ENCODE measurements at places on chromosomes 5 and 9.

DNA sequence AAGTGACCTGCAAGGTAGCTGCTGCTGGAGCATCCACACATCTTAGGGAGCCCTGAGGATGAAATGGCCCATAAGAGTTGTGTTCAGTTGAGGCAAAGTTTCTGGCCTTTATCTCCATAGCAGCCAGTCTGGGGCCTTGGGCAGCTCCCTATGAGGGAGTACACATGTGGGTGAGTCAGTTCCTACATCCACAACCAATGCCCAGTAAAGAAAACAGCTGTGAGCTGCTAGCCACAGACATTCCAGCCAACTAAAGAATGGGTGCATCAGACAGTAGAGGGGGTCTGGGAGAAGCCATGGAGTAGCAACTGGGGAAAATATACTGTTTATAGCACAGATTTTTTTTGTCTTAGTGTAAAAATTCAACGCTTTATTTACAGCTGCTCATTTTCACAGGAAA is 720.7 kb downstream of the TLE1 start:
- peak; percentile 48 for DNase-seq

- DNase-seq = peak; percentile 99
These were observed 21.1 kb upstream of the LVRN start for GRCh38 chr5:115941051-115941675.

DNA sequence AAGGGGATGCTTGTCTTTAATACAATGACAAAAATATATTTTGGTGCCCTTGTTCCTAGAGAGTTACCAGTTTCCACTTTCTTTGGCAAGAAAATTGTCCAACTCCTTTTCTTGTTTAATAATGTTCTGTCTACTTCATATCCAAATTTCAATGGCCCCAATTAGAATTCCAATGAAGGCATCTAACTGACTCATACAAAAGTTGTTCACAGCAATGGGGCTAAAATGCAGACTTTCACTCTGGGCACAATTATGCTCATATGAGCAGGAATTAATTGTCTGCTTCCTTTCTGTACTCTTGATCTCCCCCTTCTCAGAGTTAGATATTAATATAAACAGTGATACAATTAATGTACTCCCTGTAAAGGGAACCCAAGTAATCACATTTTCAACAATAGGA is 42.1 kb upstream of the ZNF622 start:
- DNase-seq = no peak

DNA sequence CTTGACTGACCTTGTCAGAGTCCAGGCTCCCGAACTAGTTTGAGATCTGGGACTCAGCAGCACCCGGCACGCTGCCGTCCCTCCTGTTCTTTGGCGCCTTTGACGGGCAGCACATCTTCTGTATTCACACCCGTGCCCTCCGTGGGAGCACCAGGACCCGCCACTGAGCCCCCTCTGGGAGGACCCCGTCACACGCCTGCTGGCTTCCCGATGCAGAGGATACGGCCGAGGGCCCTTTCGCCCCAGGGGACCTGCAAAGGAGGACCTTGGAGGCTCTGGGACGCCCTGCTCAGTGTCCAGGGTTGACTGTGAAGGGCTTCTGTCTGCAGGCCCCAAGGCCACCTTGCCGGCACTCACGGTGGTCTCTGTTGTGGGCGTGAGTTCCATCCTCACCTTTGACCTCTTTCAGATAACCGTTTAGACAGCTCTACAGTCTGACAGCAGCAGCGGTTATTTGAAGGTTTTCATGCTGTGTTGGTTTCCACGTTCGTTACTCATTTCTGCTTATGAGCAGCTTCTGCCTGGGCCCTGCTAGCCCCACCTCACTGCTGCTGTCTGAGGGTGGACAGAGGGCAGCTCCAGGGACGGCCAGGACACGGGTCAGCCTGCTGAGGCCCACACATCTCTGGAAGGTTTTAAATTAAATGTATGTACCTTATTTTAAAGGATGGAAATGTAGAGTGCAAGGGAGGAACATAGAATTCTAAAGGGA is 12.6 kb upstream of the EXOC3 start:
- no peak for DNase-seq

DNA sequence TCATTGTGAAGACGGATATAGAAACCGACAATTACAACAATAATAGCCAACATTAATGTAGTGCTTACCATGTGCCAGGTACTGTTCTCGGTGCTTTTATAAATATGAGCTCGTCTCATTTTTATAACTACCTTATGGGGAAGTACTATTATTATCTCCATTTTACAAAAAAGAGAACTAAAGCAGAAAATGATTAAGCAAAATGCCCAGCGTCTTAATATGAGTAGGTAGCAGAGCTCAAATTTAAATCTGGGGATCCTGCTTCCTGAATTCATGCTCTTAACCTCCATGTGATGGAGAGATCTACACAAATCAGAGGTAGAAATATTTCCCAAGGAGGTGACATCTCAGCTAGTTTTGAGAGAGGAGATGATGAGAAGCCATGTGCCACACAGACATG is 256.9 kb downstream of the TRIM32 start:
- DNase-seq = no peak

DNA sequence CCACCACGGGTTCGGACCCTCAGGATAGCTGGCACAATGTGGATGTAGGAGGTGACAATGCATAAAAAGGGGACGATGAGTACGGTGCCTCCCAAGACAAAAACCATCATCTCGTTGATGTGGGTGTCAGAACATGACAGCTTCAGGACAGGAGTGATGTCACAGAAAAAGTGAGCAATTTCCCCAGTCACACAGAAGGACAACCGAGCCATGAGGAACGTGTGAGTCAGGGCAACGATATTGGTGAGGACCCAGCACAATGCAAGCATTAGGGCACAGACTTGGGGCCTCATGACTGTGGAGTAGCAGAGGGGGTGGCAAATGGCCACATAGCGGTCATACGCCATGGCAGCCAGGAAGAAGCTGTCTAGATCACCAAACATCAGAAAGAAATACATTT is 491 bp downstream of the OR1N1 start:
- DNase-seq = no peak

DNA sequence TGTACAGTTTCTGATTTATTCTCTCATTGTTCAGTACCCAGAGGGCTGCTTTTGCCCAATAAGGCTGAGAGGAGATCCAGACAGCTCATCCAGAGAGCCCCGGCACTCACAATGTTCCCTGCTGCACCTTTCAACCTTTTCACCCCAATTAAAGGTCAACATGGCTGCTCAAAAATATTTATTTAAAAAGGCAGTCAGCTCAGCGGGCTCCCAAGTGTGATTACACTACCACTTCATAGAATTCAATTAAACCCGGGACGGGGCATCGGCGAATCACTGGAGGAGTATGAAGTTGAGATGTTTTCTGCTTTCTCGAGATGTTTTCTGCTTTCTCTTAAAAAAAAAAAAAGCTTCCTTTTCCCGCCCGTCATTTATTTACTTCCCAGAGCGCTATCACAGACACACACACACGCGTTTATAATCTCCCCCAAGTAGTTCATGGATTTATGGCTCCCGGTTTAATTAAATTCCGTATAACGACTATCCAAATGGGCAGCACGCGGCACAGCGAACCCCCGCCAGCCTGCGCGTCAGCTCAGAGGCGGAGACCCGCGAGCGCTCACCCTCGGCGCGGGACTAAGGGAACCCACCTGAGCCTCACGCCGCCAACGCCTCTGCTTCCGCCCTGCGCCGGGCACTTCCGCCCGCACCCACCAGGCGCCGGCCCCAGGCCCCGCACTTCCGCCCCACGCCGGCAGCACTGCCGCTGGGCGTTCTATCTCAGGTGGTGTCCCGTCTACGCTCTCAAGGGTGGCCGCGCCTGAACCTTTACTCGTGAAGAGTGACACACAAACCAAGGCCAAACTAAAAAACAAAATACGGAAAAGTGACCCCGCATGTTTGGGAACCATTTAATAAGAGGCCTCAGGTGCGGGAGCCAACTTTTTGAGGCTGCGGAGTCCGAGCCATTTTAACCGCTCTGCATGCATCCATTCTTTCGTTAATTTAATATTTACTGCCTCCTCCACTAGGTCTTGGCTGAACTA is at the start of gene C5orf63:
C5orf63 (minus strand) TSS at position 642 of the 986 bp plus-strand sequence. CDS start 14,507 bp downstream, outside the sequence.
- no peak for DNase-seq

- no peak for DNase-seq
These were observed 296.9 kb downstream of the MSX2 start for GRCh38 chr5:175021321-175021720.

- DNase-seq = no peak
These were observed 545.9 kb upstream of the PTPRD start for GRCh38 chr9:11158676-11159075.

GRCh38 chr5:7094626-7095025 is 301.3 kb upstream of the ADCY2 start:
- peak; percentile 8 for DNase-seq

DNA sequence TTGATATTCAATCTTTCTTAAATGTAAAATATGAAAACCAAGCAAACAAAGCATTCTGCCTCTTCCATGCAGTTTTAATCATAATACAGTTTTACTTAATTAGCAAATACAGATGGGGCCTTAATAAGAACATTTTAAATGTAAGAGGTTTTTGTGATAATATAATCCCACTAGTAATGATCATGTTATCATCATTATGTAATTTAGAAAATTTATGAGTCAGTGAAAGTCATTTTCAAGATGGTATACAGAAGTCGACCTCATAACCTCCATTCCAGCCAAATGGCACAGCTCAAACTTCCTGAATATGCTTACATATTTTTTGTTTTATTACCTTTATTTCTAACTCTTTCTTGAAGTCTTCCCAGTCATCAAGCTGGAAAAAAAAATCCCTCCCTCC is 102.2 kb upstream of the GNA14 start:
- DNase-seq = no peak

- DNase-seq = no peak
These were observed 8.4 kb downstream of the PTGES2 start for GRCh38 chr9:128118971-128119665.

GRCh38 chr5:158759283-158759682 is 340.4 kb downstream of the EBF1 start:
- no peak for DNase-seq

DNA sequence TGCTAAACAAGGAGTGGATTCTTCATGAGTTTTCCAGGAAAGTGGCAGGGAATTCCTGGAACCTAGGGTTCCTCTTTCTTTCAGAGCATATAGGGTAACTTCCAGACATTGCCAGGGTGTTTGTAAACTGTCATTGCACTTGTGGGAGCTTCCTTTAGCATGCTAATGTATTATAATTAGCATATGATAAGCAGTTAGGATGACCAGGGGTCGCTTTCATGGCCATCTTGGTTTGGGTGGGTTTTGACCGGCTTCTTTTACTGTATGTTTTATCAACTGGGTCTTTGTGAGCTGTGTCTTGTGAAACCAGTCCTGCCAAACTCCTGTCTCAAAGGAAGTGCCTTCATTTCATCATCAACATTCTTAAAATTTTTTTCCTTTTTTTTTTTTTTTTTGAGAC is 11.9 kb upstream of the MELK start:
- no peak for DNase-seq

DNA sequence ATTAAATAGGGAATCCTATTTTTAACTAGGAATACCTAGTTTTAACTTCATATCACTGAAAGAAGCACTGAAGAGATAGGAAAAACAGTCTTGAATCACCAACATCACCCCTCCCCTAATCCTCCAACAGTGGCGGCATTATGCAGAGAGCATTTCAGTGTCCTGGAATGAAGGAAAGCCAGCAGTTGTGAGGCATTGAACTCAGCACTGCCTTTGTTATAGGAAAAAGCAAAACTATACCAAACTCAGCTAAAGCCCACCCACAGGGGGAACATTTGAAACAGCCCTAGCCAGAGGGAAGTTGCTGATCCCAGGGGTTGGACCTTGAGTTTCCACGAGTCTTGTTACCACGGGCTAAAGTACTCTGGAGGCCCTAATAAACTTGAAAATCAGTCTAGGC is 310.6 kb upstream of the EDIL3 start:
- no peak for DNase-seq

DNA sequence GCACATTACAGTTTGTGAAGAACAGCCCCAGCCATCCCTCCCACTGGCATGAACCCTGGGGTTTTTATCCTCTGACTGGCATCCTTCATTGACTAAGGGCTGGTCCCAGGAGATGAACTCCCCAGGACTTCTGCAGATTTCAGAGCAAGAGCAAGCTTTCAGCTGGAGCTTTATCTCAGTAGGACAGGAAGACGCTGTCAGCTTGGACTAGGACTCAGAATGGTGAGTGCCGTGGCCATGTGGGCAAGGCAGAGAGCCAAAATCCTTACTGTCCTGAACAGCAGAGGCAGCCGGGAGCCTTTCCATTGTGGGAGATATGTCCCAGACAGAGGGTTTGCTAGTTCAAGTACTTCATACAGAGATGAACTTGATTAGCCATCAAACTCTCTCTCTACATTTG is 3.2 kb upstream of the ACOT12 start:
- DNase-seq = peak; percentile 28

DNA sequence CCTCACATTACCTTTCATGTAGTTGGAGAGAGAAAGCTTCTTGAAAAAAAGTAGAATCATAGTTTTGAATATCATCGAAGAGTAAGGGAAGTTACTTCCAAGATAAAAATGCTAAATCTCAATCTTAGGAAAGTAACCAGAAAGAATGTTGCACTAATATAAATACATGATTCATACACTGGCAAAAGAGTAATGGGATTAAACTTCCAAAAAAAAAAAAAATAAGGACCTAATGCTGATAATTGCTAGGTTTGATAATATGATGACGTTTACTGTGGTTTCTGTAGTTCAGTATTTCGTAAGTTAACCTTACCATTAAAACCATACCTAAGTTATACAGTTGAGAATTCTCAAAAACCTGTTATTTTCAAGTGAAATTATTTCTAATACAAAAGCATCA is 573.8 kb upstream of the CDH9 start:
- DNase-seq = no peak

DNA sequence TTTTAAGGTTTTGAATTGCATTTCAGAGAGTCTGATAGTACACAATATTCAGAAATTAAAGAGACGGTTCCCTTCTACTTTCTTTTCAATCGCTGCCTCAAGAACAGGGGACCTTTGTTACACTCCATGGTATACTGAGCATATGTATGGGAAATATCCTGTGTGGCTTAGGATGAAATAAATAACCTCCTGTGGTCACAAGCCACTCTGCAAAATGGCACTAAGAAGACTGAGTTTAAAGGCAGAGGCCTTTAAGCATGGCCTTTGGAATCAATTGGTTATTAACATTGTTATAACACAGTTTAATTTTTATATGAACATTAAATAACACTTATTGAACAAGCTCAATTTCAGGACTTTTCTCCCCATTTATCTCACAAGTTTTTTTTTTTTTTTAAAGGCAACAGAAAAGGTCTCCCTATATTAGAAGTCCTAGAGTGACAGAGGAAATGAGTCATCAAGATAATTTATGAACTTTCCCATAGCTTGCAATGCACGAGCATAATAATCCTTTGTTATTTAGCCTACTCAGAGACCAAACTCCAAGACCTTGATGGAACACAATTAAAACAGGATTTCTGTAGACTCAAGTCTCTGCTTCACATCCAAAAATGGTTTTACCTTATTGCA is 341.9 kb downstream of the TMEM167A start:
- peak; percentile 90 for DNase-seq

GRCh38 chr9:114551750-114552685 is 35.6 kb upstream of the ATP6V1G1 start:
- peak; percentile 98 for DNase-seq

- peak; percentile 60 for DNase-seq
These were observed 6.1 kb upstream of the TNIP1 start for GRCh38 chr5:151086905-151087360.

Data from A172 (cell line).